ENCODE measurements at places on chromosomes 12 and 14.

GRCh38 chr12:62832027-62832426 lies 102.9 kb downstream of the PPM1H start:
- DNase-seq: no peak

DNA sequence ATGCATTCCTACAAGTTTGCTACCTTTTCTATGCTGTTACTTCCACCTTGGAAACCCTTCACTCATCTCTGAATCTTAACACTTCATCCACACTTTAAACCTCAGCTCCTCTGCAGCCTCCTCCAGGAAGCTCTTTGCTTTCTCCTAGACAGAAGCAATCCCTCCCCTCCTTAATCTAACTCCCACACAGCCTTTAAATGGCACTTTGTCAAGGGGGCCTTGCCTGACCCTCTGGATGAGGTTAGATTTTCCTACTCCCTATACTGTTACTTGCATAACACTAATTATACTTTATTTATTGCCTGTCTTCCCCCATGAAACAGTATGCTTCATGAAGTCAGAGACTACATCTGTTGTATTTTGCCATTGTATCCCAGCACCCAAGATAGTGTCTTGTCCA lies 394.6 kb downstream of the MED13L start:
- DNase-seq: no peak

- no peak for DNase-seq
These were observed 7.6 kb downstream of the NECAP1 start for GRCh38 chr12:8089716-8090115.

- no peak for DNase-seq
These were observed 56.2 kb downstream of the ARL6IP4 start for GRCh38 chr12:123036466-123037285.

DNA sequence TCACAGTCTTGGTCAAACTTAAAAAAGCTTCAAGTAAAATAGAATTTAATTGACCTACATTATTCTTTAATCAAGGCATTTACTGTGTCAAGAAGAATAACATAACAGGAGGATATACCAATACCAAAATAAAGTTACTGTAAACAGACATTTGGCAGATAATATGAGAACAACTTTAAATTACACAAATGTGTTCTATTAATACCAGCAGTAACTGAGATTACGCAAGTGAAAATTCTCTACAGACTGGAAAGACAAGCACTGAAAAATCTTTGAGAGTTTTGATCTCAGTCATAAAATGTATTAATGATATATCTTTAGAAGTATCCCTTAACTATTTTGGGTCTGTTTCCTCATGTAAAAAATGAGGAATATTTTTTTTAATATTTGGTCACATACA lies 169.2 kb upstream of the SOX5 start:
- DNase-seq: no peak

- DNase-seq: no peak
These were observed 181.2 kb downstream of the PRKCH start for GRCh38 chr14:61502459-61503093.

DNA sequence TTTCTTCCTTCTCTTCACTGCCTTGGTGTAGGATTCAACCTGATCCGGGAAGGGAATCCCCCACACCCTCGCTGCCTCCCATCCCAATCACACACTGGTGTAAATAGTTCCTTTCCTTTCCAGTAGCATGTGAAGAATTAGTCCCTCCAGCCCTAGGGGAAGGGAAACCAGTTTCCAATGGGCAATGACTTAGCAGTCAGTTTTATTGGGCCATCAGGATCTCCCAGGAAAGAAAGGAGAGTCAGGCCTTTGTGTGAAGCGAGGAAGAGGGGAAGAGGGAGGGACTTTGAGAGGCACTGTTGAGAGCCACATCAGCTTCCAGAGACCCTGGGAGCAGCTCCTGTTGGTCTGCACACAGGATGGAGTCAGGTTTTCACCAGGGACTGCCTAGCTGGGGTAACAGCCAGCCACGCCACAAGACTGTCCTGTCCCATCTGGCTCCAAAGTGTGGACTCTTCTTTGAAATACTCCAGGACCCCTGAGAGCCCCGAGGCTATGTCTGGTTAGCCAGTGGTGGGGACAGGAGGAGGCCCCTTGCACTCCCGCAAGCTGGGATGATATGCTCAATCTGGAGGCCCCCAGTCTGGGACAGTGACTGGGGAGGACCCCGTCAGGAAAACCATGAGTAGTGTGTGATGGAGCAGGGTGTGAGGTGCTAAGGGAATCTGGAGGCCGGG lies 27.9 kb downstream of the MOAP1 start:
- DNase-seq: no peak

- DNase-seq: peak; percentile 22
These were observed 3.0 kb downstream of the SMCO3 start for GRCh38 chr12:14810953-14811483.

DNA sequence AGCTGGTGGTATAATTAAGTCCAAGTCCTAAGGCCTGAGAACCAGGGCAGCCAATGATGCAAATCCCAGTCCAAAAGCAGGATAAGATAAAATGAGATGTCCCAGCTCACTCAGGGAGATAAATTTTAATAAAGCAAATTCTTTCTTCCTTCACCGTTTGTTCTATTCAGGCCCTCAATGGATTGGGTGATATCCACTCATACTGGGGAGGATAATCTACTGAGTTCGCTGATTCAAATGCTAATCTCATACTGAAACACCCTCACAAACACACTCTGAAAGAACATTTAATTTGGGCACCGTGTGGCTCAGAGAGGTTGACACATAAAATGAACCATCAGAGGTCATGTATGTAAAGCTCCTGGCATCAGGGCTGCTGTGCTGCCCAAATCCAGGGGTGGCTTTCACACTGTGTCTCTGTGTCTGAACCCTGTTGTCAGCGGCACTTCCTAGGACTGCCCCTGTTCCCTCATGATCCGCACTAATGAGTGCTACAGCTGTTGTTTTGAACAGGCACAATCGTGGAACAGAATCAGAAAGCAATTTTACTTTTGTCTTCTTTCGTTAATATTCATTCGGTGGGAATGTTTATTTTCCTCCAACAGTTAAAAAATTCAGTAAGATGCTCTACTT lies 428.5 kb upstream of the FBXO33 start:
- no peak for DNase-seq

DNA sequence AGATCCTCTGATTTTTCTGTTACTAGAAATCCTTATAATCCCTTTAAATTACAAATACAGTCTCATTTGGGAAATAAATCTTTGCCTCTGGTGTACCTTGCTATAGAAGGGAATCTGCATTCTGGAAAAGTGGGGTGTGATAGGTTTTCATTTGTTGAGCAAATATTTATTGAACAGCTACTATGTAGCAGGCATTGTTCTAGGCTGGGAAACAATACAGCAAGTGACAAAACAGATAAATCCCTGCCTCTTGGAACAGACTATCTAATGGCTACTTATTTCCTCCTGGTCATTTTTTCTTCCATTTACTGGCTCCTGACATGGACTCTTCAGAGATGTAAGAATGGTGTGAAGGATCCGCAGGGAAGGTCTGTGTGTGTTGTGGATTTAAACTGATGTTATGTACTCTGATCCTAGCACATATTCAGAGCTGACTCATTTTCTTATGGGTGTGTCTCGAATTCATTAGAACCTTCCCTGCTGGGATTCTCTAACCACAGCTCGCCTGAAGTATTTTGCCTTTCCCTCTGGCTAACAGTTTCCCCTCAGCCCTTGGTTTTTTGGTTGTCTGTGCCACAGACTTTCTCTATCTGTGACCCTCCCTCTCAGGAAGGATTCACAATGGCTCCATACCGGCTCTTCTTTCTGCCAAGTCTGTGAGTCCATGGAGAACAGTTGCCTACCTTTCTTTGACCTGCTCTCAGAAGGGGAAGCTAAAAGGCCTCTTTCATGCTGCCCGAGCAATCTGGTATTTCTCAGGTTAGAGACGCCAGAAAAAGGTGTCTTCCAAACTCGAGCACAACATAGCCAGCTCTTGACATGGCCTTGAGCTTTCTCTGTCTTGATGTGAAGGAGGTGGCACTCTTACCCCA lies 53.7 kb downstream of the TMTC2 start:
- peak; percentile 86 for DNase-seq

GRCh38 chr14:32940066-32940651 lies 1.5 kb downstream of the NPAS3 start:
- no peak for DNase-seq

- no peak for DNase-seq
These were observed 32.6 kb downstream of the AKAP6 start for GRCh38 chr14:32361674-32362073.

GRCh38 chr14:71776471-71777360 lies 155.5 kb upstream of the RGS6 start:
- no peak for DNase-seq
